Vagina (tissue), 2 donors: ENCODE measurements at places on chromosomes 4 and X. TPM values are rescaled to one million over a fixed set of nuclear protein-coding genes. Genes with fewer than 3 reads are reported as not detected.

PABPC1L2B gene
- total RNA-seq = not detected

- no peaks in the 10 kb centered on the region for H3K27me3 ChIP-seq
- DNase-seq = no peak
- H3K27ac ChIP-seq = no peak overlapping the region
These were observed 90.4 kb upstream of the KIT start for GRCh38 chr4:54567327-54567726.

DNA sequence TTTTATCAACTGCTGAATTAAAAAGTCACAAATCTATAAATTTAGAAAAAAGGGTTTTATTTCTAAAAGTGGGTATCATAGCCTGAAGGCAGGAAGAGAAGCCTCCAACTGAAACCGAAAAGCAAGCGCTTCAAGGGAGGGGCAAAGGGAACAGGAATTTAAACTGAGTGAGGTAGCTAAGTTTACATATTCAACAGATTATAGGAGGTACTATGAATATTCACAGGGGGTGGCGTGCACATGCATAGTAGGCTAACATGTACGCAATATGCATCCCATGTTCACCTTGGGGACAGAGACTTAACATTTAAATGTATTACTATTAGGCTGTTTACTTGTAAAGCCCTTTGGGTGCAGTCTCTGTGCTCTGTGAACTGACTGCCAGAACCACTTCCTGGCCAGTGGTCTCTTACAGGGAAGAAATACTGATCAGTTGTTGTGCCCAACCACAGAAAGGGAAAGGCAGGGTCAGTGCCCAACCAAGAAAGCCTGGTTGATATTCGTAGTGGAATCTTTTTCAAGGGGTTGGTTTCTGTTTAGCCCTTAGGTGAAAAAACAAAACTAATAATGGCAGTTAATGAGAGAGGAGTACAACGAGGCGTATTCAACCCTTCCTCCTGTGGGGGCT is 168.7 kb upstream of the GALNTL6 start:
- no peak for DNase-seq
- H3K27ac ChIP-seq = no peak overlapping the region
- H3K36me3 ChIP-seq = no peaks in the 10 kb centered on the region
- no peaks in the 10 kb centered on the region for H3K27me3 ChIP-seq
- no peaks in the 10 kb centered on the region for H3K4me1 ChIP-seq

GRCh38 chrX:51804741-51805140 is 61.5 kb downstream of the GSPT2 start:
- no peak for DNase-seq
- no peak overlapping the region for H3K4me3 ChIP-seq
- H3K36me3 ChIP-seq = no peaks in the 10 kb centered on the region
- H3K4me1 ChIP-seq = no peaks in the 10 kb centered on the region
- H3K27me3 ChIP-seq = no peaks in the 10 kb centered on the region

- no peak overlapping the region for H3K27ac ChIP-seq
- no peak overlapping the region for H3K4me3 ChIP-seq
- H3K36me3 ChIP-seq = no peaks in the 10 kb centered on the region
- H3K27me3 ChIP-seq = no peaks in the 10 kb centered on the region
These were observed 156.8 kb downstream of the TEX13A start for GRCh38 chrX:105063743-105064142.
